ENCODE measurements at places on chromosomes 13 and 19.

- no peak for DNase-seq
Observed at GRCh38 chr19:40827386-40828247, 22.6 kb downstream of the CYP2A6 start.

- DNase-seq, result no peak
Observed at GRCh38 chr13:31014456-31014855, 82.0 kb downstream of the TEX26 start.

DNA sequence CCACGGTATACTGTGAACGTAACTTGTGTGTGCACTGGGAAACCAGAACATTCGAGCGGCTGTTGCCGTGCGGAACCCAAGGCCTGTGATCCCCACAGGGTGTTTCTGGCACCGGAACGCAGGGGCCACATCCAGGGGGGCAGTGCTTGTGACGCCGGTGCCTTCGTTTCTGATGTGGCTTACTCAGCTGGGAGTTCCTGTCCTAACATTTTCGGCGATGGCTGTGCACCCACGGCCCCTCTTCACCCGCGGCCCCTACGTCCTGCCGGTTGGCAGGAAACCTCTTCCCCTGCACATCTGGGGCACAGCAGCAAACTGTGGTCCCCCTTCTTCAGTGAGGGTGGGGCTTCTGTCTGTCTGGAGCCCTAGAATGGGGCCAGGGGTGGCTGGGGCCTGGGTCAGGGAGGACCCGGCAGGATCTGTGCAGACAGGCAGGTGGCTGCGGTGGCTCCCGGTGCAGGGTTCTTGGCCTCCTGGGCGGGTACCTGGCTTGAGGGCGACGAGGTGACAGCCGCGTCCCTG, 26.2 kb downstream of the CSNK1G2 start:
- peak; percentile 47 for DNase-seq

DNA sequence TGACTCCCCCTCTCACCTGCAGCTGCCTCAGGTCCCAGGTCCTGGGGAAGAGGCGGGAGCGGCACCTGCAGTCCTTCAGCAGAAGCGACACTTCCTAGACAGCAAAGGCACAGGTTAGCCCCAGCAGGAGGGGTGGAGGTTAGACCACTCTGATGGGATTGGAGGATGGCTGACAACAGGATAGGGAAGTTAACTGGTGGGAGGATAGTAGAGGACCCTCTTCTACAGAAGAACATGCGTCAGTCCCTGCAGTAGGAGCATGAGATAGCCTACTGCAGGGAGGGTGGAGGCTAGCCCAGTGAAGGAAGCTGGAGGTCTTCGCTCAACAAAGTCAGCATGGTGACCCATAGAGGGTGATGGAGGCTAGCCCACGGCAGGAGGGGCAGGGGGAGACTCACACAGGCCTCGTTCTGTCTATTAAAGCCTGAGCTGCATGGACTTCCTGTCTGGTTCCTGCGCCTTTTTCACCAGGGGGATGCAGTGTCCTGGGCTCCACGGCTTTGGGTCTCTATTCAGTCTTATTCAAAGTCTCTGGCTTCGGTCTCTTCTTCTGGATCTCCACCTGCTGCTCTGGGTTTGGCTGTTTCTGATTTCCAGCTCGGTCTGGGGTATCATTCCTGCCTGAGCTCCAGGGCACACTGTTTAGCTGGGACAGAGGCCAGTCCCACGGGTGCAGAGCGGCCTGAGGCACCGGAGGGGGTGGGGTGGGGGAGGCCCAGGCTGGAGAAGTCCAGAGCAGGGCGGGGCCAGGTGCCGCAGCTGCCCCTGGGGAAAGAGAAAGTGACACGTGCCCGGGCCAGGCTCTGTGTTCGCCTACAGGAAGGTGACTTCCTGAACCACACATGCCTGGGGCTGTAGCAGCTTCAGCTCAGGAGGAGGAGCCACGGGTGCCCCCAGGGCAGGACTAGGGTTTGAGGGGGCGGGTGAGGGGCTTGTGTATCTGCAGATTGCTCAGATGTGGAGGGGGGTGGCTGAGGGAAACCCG, 7.3 kb downstream of the IFNL3 start:
- peak; percentile 39 for DNase-seq

DNA sequence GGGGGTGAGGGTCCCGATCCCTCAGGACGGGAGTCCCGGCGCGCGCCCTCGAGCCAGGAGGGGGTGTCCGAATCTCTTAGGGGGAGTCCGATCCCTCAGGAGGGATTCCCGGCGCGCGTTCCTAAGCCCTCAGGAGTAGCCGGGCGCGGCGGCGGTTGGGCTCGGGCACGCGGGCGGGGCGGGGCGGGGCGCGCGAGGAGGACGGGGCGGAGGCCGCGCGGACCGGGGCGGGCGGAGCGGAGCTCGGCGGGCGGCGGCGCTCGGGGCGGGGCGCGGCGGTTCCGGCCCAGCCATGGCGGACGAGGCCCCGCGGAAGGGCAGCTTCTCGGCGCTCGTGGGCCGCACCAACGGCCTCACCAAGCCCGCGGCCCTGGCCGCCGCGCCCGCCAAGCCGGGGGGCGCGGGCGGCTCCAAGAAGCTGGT, at the start of gene CUL4A:
Gene CUL4A (plus strand): TSS at position 278 of the 423 bp plus-strand sequence. CDS start 15 bp downstream, at position 293.
- peak; percentile 76 for DNase-seq

GRCh38 chr13:97228850-97229521, 6.9 kb downstream of the MBNL2 start:
- no peak for DNase-seq

DNA sequence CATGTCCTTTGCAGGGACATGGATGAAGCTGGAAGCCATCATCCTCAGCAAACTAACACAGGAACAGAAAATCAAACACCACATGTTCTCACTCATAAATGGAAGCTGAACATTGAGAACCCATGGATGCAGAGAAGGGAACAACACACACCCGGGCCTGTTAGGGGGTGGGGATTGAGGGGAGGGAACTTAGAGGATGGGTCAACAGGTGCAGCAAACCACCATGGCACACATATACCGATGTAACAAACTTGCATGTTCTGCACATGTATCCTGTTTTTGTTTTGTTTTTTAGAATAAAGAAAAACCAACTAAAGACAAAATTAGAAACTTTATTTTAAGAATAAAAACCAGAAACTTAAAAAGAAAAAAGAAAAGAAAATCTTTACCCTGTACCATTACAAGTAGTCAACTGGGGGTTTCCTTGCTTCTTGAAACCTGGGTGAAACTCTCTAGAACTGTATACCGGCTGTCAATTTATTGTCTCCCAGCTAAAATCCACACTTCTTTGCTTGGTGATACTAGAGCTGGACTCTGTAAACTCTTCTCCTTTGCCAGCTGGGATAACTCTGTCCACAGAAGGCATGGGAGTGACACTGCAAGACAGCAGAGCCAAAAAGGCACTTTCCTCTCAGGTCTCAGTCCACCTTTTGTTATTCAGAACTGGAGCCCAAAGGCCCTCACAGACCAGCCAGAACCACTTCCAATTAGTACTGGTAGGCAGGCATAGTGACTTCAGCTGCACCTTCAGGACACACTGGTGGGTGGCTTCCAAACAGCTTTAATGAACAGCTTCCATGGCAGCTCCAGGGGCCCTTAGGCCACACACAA, 9.0 kb downstream of the MICU2 start:
- no peak for DNase-seq

- no peak for DNase-seq
Observed at GRCh38 chr13:72638059-72638815, 89.2 kb downstream of the MZT1 start.

DNA sequence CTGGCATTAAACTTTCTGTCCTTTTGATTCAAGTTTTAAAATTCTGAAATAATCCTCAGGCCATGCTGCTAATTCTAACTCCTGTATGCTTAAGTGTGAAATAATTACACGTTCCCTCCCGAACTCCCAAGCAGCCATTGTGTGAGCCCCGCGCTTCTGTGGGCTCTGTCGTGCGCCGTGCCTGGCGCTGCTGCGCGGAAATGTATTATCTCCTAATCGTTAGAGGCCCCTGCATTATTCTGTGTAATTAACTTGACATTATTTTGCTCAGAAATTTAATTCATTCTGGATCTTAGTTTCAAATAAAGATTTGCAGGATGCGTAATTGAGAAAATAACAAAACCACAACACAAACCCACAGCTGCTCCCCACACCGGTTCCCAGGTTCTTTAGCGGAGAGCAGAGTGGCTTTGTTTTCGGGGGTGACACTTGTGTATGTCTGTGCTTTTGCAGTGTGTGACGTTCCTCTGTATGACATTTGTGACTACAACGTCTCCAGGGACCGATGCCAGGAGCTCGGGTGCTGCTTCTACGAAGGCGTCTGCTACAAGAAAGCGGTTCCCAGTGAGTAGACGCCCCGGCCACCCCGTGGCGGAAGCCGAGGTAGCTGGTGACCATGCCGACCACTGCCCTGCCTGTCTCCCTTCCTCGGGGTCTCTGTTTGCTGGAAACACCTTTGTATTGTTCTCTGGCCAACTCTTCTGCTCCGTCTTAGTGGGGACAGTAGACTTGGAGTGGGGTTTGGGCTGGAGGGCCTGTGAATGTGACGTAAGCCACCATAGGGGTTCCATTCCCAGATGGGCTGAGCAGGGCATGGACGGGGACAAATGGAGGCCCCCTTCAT, 7.5 kb downstream of the TEX29 start:
- no peak for DNase-seq

DNA sequence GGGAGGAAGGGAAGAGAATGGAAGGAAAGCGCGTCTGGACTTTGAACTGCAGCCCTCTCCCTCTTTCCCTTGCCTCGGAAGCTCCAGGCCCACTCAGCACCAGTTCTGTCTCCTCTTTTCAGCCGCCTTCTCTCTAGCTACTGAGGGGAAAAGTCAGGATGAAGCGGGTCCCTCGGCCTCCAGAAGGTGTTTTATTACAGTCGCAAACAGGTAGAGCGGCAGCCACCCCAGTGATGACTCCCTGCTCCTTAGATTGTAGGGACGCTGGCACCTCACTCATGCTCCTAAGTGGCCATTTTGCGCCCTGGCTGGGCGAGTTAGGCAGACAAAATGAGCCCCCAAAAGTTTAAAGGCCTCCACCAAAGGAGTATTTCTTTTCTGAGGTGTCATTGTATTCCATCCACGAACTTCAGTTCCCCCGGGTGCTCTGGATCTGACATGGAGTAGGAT, 954 bp upstream of the STK24 start:
- no peak for DNase-seq

- no peak for DNase-seq
Observed at GRCh38 chr13:51518827-51519226, 65.4 kb upstream of the WDFY2 start.

GRCh38 chr13:85080691-85081090, 718.5 kb downstream of the SLITRK6 start:
- no peak for DNase-seq

DNA sequence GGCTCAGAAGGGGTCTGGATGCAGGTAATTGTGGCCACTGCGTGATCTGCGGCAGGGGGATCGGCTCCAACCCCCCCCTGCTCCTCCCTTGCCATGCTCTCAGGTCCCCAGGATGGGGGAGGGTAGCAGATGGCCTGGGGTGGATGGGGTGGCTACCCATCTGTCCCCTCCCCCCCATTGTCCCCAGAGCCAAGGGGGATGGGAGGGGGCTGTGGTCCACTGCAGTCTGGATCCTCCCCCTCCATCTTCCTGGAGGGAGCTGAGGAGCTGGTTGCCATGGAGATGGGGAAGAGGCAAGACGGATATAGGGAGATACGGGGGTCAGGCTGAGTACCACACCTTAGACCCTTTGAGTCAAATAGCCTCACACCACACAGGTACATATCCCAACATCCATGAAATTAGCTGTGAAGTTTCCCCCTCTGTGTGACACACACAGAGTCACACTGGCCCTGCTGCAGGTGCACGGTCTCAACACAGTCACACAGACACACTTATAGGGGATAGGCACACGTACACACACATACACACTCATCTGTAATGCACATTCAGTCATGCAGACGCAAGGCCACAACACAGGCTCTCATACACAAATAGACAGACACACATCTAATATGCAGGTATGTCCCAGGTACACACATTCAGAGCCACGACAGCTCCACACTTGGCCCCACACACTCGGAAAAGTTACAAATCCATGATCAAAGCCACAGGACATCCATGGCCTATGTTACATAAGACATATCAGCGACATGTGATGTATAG, 1.8 kb upstream of the NOVA2 start:
- no peak for DNase-seq

GRCh38 chr19:15788594-15789270, 1.3 kb downstream of the OR10H5 start:
- DNase-seq, result no peak

- DNase-seq, result no peak
Observed at GRCh38 chr13:44096901-44097300, 217.2 kb downstream of the LACC1 start.

DNA sequence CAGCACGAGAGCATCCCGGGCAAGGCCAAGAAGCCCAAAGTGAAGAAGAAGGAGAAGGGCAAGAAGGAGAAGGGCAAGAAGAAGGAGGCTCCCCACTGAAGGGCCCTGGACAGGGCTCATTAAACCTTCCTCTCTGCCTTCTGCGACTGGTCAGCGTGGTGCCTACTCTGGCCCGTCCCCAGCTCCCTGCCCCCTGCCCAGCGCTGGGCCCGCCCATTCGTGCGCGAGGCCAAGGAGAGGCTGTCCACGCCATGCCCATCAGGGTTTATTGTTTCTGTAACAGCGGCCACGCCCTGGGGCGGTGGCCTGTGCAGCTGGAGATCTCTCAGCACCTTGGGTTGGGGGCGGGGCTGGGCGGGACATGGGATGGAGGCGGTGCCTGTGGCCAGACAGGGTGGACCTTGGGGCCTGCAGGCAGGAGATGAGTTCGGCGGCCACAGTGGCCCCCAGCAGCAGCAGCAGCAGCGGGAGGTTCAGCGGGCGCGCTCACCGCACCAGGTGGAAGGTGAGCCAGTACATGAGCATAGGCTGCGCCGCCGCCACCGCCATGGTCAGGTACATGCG, 897 bp downstream of the C19orf33 start:
- no peak for DNase-seq

DNA sequence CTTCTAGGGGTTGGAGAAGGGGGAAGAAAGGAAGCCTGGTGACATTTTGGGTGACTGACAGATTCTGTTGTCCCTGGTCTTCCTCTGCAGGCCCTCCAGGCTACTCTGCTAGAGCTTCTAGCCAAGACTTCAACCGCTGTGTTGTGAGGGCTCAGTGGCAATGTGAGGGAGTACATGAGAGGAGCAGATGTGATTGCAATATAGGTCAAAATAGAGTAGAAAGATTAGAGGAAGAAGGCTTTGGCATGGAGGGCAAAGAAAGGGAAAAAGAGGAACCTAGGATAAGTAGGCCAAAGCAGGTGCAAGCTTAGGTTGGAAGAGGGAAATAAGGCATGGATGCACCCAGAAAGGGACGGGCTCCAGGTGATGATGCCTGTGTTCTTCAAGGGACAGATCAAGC, 216.9 kb downstream of the RGCC start:
- no peak for DNase-seq

GRCh38 chr19:1503089-1503924, 9.5 kb downstream of the ADAMTSL5 start:
- peak; percentile 72 for DNase-seq
